SHP77 treated with DMSO at 0.1 percent for 48 hours (cell line): ENCODE measurements at places on chromosomes 3 and 15.

DNA sequence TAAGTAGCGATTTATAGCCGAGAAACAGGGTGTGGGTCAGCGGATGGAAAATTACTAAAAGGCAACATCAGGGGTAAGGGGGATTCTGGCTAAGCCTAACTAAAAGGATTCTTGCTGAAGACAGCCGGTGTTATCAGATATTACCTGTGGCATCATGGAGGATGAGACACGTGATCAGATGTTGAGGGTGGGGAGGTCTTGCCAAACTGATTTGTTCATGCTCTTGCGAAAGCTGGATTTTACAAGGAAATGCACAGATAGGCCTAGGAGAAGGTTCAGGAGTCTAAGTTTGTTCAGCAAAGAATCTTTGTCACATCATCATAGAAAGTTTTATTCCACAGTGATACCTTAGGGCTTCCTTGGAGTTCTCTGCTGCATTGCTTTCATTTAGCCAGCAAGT is 396.8 kb upstream of the TBL1XR1 start:
- DNase-seq = no peak

- DNase-seq = no peak
Observed at GRCh38 chr15:84391191-84391590, 155.6 kb downstream of the GOLGA6L4 start.

DNA sequence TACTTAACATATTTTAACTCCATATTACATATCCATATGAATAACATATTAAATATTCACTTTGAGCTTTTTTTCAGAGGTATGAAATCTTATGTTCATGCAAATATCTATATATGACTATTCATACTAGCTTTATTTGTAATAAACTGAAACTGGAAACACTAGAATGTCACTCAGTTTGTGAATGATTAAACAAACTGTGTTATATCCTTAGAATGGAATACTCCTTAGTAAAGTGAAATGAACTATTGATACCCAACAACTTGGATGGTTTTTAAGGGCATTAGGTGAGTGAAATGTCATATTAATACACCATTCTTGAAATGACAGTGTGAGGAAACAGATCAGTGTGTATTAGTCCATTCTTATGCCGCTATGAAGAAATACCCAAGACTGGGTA is 45.4 kb downstream of the ARHGAP11B start:
- DNase-seq = no peak

GRCh38 chr3:127629467-127630403 is 750 bp downstream of the PODXL2 start:
- DNase-seq = no peak

- DNase-seq = no peak
Observed at GRCh38 chr3:16595778-16596177, 9.4 kb downstream of the DAZL start.

DNA sequence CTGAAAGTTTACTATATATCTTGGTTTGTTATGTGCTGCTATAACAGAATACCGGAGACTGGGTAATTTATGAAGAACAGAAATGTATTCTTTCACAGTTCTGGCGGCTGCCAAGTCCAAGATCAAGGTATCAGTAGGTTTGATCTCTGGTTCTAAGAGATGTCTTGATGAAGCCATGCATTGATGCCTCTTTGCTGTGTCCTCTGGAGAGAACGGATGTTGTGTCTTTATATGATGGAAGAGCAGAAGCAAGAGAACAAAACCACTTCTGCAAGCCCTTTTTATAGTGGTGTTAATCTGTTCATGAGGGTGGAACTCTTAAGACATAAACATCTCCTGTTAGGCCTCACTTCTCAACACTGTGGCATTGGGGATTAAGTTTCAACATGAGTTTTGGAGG is 62.7 kb downstream of the TCF12 start:
- DNase-seq = no peak

- DNase-seq = no peak
Observed at GRCh38 chr15:70098461-70099166, 897 bp upstream of the TLE3 start.

GRCh38 chr15:45157974-45158373 is 28.2 kb downstream of the DUOX1 start:
- DNase-seq = no peak

DNA sequence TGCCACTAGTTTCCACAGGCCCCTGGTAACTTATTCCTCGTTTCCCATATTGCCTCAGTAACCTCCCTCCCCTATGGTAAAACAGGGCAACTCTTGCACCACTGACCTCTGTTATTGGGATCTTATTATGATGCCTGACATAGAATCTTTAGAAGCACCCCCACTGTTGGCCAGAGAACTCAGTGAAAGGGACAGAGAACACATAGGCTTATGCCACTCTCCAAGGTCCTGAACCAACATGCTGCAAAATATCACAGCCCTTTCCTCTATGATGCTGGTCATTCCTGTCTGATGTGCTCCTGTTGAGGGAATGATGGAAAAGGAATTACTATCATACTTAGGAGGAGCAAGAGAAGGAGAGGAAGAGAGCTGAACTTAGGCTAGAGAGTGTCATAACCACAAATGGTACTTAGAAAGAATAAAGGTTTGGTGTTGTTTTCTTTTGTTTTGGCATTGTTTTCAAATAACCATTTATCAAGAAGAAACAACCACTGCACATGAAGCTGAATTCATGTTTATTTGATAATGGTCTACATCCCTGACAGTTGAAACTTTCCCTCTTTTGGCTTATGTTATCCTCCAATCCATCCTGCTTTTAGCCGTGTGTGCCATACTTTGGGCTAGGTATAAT is 330.2 kb downstream of the EPHB1 start:
- no peak for DNase-seq

GRCh38 chr15:81373176-81373575 is 837 bp downstream of the TMC3 start:
- DNase-seq = no peak

DNA sequence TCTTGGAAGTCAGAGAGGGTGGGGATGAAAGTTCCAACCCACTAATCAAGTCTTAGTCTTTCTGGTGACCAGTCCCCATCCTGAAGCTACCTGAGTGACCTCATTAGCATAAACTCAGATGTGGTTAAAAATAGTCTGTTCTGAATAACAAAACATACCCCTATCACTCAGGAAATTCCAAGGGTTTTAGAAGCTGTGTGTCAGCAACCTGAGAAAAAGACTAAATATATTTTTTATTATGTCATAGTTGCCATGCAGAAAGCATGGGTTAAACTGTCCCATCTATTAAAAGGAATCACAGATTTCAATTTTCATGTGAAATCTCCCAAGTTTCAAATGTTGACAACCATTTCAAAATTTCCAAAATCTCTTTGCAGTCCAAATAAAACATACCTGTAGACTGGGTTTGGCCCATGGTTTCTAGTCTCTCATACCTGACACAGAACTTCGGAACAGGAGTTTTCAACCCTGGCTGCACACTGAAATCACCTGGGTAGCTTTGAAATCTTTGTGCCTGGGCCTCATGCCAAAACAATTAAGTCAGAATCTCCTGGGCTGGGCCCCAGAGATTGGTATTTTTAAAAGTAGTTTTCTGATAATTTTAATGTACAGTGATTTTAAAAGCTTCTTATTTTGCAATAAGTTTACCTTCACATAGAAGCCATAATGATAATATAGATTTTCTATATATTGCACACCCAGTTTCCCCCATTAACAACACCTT is 476.3 kb downstream of the RBMS3 start:
- DNase-seq = no peak

DNA sequence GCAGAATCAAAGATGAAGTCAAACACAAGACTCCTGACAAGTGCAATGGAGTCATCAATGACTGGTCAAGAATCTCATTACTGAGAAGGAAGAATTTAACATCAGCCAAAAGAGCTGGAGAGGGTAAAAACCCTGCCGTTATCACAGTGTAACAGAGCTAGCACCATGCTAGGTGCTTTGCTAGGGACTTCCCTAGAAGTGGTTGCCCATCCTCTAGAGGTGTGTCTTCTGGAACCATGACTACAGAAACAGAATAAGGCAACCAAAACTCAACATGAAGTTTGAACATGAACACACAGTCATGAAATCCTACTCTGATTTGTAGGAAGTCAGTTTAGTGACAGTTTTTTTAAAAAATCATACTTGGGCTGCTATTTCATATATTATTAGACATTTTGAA is 9.5 kb downstream of the ACAD11 start:
- DNase-seq = no peak

DNA sequence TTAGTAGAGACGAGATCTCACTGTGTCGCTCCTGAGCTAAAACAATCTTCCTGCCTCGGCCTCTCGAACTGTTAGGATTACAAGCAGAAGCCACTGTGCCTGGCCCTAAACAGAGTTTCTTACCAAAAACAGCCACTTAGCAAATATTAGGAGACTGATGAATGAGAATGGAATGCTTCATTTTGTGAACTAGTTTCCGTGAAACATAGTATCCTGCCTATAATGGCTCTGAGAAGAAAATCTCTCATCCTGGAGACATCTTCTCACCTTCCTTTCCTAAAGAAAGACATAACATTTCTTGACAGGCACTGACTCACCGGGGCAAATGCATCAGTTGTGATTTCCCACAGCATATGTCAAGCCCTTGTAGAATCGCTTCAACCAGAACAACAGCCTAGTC is 44.9 kb downstream of the GJD2 start:
- DNase-seq = no peak

DNA sequence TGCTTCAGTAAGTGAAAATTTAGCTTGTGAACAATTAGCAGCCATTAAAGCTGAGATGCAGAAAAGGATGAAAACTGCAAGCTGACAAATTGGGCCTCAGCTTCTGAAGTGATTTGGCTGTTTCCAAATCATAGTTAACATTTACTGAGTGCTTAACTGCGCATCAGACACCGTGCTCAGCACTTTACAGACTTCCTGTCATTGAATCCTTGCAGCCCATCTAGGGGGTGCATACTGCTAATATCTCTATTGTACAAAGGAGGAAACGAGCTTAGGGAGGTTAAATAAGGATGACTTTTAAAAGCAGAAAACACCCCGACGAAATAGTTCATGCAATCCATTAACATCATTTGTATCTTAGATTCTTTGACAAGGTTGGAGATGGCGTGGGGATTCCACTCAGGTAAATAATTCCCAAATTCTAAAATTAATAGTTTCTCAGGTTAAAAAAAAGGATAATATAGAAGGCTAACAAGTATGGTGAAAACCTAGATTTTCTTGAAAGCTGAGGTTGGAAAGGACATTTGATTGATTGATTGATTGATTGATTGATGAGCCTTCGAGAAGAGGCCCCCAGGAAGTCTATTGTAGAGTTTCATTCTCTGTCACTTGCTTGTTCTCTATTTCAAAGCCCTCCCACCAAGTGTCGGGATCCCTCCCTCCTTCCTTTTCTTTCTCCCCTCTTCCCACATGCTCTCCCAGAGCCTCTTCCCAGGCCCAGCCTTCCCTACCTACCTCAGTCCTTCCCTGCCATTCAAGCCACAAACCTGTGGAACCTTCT is 23.5 kb upstream of the EPHB3 start:
- no peak for DNase-seq

DNA sequence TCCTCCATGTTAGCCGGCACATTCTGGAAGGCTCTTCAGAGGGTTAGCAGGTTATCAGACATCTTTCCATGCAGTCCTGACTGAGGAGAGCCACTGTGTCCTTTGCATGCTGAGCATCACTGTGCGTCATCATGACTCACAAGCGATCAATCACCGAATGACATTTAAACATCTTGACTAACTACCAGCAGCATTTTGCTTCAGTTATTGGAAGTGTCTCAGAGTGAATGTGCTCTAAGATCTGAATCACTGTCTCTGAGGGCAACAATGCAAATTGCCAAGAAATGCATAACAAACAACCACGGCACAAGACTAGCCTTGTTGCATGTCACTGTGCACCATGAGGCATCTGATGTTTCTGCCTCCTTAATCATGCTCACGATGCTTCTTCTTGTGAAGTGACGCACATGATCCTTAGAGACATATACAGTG is 18.3 kb upstream of the ATP8B4 start:
- no peak for DNase-seq

- DNase-seq = no peak
Observed at GRCh38 chr15:93895976-93896770, 335.2 kb upstream of the MCTP2 start.
